ENCODE measurements at places on chromosomes 11 and 22. TPM values are rescaled to one million over a fixed set of nuclear protein-coding genes. Genes with fewer than 3 reads are reported as not detected.

DNA sequence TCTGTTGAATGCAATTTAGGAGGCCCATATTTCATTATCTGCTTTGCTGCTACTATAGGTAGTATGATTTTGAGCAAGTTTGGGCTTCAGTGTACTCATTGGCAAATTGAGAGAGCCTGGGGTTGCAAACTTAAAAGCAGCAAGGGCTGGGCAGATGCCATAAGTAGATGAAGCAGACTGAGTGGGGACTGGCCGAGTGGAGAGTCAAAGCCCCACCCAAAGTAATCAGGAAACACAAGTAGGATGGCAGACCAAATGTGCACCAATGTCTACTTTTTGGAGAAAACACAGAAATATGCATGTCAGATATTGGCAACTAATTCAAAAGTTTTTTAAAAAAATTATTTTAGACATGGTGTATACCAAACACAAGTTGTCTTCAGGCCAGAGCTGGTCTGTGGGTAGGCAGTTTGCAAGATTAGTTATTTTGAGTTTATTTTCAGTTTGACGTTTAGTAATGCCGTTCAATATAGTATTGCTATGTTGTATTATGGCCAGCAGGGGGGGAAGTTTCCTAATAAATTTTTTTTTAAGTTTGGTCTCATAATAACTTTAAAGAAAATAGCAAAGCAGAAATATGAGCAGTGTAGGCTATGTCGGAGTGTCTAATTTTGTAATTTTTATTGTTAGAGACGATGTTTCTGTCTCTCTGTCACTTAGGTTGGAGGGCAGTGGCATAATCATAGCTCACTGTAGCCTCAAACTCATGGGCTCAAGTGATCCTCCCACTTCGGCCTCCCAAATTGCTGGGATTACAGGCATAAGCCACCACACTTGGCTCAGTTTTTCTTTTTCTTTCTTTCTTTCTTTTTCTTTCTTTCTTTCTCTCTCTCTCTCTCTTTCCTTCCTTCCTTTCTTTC lies 105.1 kb downstream of the HIPK3 start:
- H3K4me3 ChIP-seq: no peak overlapping the region
- H3K4me1 ChIP-seq: no peaks in the 10 kb centered on the region
- H3K36me3 ChIP-seq: no peaks in the 10 kb centered on the region

The RHOD gene
- 9.2 TPM for total RNA-seq

DNA sequence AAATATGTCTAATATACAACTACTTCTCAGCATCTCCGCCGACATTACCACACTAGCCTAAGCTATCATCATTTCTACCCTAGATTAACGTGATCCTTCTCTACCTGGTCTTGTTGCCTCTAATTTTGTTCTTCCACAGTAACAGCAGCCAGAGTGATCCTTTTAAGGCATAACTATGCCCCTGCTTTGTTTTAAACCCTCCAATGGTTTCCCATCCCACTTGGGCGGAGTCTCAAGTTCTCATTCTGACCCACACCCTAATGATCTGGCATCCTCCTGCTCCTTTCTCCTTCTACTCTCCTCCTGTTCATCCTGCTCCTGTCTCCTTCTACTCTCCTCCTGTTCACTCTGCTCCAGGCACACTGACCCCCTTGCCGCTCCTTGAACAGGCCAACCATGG lies 31.9 kb upstream of the POU2AF1 start:
- no peak overlapping the region for H3K27ac ChIP-seq
- no peak overlapping the region for H3K4me3 ChIP-seq
- no peaks in the 10 kb centered on the region for H3K4me1 ChIP-seq
- H3K27me3 ChIP-seq: no peaks in the 10 kb centered on the region

GRCh38 chr22:20994128-20994901 lies 7.6 kb downstream of the THAP7 start:
- no peak overlapping the region for H3K27ac ChIP-seq
- DNase-seq: no peak
- no peak overlapping the region for H3K4me3 ChIP-seq

DNA sequence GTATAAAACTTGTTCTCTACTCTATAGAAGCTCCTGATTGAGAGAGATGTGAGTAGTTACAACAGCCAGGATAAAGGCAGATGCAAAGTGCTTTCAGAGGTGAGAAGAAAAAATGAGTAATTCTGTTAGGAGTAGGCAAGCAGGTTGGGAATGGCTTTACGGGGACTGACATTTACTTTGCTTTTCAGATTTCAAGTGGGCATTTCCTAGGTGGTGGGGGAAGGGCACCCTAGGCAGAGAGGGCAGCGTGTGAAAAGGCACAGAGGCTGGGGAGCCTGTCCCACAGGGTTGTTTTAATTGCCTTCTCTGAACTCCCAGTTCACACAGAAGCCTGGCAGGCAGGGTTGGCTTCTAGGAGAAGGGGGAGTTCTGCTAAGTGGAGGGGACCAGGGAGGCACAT lies 106.5 kb downstream of the NAV2 start:
- no peak overlapping the region for H3K4me3 ChIP-seq
- no peaks in the 10 kb centered on the region for H3K4me1 ChIP-seq
- no peaks in the 10 kb centered on the region for H3K36me3 ChIP-seq
- no peak overlapping the region for H3K27ac ChIP-seq

- H3K36me3 ChIP-seq: no peaks in the 10 kb centered on the region
- DNase-seq: no peak
- no peak overlapping the region for H3K4me3 ChIP-seq
These were observed 10.0 kb downstream of the OPCML start for GRCh38 chr11:133522344-133522743.

DNA sequence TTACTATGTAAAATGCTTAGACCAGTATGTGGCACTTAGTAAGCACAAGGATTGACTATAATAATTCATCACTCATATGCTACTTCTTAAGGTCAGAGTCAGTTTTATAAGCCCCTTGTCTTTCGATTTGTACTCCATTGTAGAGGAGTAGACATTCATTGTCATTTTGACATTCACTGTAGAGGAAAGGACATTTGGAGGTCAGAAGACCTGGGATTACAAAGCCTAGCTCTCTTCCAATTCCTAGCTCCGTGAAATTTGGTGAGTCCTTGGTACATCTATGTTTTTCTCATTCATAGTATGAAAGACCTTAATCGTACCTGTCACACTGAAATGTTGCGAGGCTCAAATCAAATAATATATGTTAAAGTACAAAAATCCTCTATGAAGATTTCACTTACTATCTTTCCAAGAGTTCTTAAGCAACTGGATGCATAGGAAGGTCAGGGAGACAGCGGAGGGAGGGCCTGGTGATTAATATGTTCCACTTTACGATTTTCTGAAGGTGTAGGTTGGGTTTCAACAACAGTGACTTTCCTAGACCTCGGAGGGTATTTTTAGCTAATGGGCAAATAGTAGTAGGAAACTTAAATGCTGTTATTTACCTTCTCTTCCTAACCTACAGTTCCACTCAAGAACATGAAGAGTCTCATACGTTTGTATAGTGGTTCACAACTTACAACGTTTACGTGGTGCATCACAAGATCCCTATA lies 1.4 kb upstream of the EMSY start:
- H3K27ac ChIP-seq: peak overlapping the region; percentile 85
- H3K4me1 ChIP-seq: peaks cover 11% of the 10 kb centered on the region
- peak overlapping the region; percentile 89 for H3K4me3 ChIP-seq

The ALDH3B2 gene
- not detected for total RNA-seq

- DNase-seq: peak; percentile 38
- no peaks in the 10 kb centered on the region for H3K27me3 ChIP-seq
- peaks cover 91% of the 10 kb centered on the region for H3K36me3 ChIP-seq
These were observed 14.0 kb downstream of the C11orf42 start for GRCh38 chr11:6219359-6219758.

- no peak overlapping the region for H3K4me3 ChIP-seq
- H3K27ac ChIP-seq: no peak overlapping the region
- DNase-seq: no peak
These were observed 9.2 kb downstream of the OR8B4 start for GRCh38 chr11:124415356-124415923.

DNA sequence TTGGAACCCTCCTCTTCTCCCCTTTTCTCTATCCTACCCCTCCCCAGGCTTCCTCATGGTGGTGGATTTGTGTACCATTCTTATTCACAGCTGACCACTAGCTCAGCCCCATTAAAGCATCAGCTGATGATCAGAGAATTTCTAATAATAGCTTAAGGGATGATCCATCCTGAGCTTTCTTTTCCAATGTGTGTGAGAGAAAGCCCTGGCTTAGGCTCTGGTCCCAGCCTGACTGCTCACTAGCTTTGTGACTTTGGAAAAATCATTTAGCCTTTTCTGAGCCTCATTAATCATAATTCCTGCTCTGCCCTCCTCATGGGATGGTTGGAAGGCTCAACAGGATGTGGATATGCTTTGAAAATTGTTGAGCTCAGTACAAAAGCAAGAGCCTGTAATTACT lies 26.3 kb upstream of the CCDC90B start:
- H3K27me3 ChIP-seq: no peaks in the 10 kb centered on the region
- H3K4me3 ChIP-seq: no peak overlapping the region
- no peaks in the 10 kb centered on the region for H3K4me1 ChIP-seq
- no peak overlapping the region for H3K27ac ChIP-seq
- no peaks in the 10 kb centered on the region for H3K36me3 ChIP-seq

The SCGB1A1 gene
- not detected for total RNA-seq

The PLAAT4 gene
- total RNA-seq: 34.9 TPM

DNA sequence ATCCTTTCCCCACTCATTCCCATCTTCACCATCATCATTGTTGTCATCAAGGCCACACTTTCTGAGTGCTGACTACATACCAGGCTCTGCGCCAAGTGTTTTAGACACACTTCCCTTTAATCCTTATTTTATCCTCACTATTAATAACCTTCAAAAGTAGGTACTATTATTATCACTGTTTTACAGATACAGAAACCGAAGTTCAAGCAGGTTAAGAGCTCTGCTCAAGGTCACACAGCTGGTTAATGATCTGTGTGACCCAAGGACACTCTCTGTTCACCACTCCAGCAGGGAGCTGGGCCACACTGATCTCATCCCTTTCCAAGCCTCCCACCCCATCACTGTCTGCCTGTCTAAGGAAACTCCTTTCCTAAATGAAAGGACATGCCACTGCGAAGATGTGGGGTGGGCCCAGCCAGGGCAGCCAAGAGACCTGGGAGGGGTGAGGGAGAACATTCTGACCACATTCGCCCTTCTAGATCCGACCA lies 17.2 kb upstream of the TSKU start:
- peak overlapping the region; percentile 66 for H3K27ac ChIP-seq
- H3K4me3 ChIP-seq: no peak overlapping the region
- peaks cover 4% of the 10 kb centered on the region for H3K4me1 ChIP-seq
- DNase-seq: peak; percentile 65
- no peaks in the 10 kb centered on the region for H3K27me3 ChIP-seq
- H3K36me3 ChIP-seq: no peaks in the 10 kb centered on the region

DNA sequence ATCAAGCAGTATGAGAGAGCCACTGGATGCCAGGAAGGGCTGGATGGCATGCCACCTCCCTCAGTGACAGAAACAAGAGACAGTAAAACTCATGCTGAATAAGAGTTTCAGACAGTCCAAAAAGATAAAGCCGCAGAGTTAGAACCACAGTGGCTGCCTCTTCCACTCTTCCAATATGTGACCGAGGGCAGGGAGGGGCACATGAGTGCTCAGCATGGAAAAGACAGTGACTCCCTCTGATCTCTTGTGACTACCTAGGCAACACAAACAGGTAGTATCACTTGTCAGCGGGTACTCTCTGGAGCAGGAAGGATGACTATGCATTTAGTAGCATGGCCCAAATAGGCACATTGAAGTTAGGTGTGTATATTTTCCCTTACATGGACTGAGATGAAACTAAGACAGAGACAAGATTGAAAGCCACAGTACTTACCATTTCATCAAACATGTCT lies 295.4 kb downstream of the CADM1 start:
- no peaks in the 10 kb centered on the region for H3K27me3 ChIP-seq
- no peak overlapping the region for H3K27ac ChIP-seq

GRCh38 chr11:83033371-83033770 lies 38.3 kb downstream of the RAB30 start:
- peak overlapping the region; percentile 49 for H3K27ac ChIP-seq
- DNase-seq: no peak
- H3K4me3 ChIP-seq: peak overlapping the region; percentile 37
- H3K4me1 ChIP-seq: peaks cover 62% of the 10 kb centered on the region
- no peaks in the 10 kb centered on the region for H3K36me3 ChIP-seq

- no peaks in the 10 kb centered on the region for H3K27me3 ChIP-seq
- H3K4me3 ChIP-seq: no peak overlapping the region
- no peak for DNase-seq
- no peaks in the 10 kb centered on the region for H3K36me3 ChIP-seq
- H3K27ac ChIP-seq: no peak overlapping the region
- H3K4me1 ChIP-seq: peaks cover 10% of the 10 kb centered on the region
These were observed 20.2 kb downstream of the PPFIBP2 start for GRCh38 chr11:7534042-7534378.

- H3K4me1 ChIP-seq: peaks cover 22% of the 10 kb centered on the region
- no peaks in the 10 kb centered on the region for H3K27me3 ChIP-seq
- H3K4me3 ChIP-seq: no peak overlapping the region
- H3K36me3 ChIP-seq: no peaks in the 10 kb centered on the region
These were observed 1.6 kb upstream of the MAP4K2 start for GRCh38 chr11:64804346-64805210.

DNA sequence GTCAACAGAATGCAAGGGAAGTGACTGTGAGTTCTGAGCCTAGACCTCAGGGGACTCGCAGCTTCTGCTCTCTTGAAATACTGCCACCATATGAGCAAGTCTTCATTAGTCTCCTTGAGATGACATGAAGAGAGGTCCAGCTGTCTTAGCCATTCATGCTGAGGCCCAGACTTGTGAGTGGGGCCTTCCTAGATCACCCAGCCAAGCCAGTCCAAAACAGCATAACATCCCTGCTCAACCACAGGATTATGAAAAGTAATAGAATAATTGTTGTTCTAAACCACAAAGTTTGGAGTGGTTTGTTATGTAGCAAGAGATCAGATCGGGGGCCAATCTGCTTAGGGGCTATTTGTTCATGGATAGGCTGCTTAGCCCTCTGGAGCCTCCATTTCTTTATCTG lies 54.9 kb upstream of the HTATIP2 start:
- no peaks in the 10 kb centered on the region for H3K4me1 ChIP-seq
- no peaks in the 10 kb centered on the region for H3K36me3 ChIP-seq
- DNase-seq: no peak

DNA sequence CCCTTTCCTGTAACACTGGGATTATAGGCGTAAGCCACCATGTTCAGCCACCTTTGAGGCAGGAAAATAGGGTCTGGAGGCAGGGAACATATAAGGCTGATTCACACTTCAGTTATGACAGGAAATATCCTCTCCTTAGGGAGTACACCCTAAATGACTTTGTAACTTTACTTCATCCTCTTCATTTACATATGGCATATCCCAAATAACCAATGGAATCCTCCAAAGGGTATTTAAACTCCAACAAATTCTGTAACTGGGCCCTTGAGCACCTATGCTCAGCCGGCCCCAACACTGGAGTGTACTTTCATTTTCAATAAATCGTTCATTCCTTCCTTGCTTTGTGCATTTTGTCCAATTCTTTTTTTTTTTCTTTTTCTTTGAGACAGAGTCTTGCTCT lies 1.6 kb upstream of the KAT5 start:
- H3K27ac ChIP-seq: no peak overlapping the region
- peaks cover 15% of the 10 kb centered on the region for H3K4me1 ChIP-seq
- H3K27me3 ChIP-seq: no peaks in the 10 kb centered on the region
- H3K36me3 ChIP-seq: peaks cover 23% of the 10 kb centered on the region
- H3K4me3 ChIP-seq: no peak overlapping the region
